ENCODE measurements at places on chromosomes 4 and X.

- DNase-seq, result no peak
Measured at GRCh38 chr4:168272488-168272887, 46.1 kb downstream of the DDX60 start.

DNA sequence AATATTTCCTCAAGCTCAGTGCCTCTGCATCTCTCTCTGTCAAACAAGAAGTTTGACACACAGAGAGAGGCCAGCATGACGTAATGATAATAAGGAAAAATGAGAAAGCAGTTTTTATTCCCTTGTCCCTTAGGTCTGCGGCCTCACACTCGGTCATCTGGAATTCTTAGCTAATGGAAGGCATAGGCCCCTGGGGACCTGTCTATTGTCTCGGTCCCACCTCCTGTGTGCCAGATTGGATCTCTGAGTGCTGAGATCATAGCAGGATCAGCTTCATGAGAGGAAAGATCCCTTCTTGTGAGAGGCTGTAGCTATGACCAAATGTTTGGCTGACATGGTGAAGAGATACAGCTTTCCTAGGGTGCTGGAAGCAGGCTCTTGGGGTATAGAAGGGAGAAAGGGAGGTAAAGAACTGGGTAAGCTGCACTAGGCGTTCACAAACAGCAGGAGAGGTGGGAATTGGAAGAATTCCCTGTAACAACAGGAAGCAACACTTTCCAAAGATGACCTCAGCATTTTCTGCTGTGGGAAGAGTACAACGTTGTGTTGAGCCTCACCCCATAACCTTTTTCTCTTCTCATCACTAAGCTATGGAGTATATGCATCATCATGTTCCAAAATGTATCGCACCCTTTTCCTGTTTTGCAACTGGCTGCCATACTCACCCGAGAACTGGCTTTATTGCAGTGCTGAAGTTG lies 20.2 kb downstream of the TMEM31 start:
- no peak for DNase-seq

DNA sequence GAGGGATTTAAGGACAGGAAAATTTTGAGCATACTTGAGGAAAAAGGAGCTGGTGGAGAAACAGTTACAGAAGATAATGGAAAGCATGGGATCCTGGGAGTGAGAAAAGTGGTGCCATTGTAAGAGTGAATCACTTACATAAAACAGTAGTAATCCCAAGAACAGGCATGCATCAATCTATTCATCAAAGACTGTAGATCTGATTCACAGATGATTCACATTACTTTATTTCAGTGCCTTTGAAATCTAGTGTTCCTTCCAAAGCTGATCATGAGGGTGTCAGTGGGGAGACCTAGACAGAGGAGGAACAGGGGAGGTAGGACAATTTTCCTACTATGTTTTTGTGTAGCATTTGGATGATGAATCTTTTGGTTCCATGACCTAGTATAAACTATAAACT lies 102.7 kb downstream of the TAB3 start:
- DNase-seq, result no peak

DNA sequence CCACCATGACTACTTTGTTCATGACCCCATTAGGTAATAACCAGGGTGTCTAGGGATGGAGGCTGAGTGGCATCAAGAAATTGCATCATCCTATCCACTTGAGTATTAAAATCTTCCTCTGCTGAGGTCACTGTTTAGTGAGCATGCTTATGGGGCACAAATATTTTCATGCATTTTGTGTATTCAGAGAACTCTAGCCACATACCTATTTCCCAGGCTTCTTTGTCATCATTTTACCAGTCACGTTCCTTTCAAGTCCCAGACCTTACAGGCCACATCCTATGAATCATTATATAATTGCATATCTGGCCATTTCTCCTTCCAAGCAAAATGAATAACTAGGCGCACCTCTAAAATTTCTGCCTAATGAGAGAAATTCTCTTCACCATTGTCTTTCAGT lies 1882.9 kb upstream of the AGA start:
- DNase-seq, result no peak

- no peak for DNase-seq
Measured at GRCh38 chrX:135396109-135396508, 25.6 kb upstream of the SMIM10L2A start.

DNA sequence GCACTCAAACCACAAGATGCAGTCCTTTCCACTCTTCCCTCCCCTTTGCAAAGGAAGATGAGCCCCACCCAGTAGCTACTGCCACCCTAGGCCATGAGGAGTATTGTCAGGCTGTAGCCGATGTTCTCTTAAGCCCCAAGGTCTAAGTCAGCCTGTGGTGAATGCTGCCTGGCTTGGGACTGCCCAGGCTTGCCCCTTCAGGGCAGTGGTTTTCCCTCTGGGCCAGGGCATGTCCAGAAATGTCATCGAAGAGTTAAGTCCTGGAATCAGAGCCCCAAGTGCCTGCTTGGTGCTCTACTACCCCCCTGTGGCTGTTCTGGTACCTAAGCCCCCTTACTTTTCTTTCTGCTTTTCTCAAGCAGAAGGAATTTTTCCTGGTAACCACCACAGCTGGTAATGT lies 11.8 kb upstream of the PGK1 start:
- DNase-seq, result no peak

DNA sequence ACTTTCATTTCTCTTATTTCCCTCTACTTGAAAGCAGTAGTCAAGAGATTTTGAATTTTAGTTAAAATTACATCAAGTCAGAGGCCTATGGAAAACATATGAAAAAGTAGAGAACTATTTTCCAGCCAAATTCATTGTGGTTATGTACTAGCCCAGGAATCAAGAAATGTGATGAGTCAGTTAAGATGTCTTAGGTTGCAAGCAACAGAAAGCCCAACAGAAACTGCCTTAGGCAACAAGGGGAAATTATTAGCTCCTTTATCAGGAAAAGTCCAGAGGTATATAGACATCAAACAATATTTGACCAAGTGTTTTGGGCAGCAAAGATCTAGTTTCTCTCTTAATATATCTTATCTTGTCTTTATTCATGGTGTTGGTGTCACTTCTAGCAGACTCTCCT lies 37.8 kb upstream of the FRMD7 start:
- DNase-seq, result no peak
